ENCODE measurements at places on chromosomes 12 and 14.

GRCh38 chr12:59059088-59059935 is 139.0 kb upstream of the LRIG3 start:
- DNase-seq: no peak

DNA sequence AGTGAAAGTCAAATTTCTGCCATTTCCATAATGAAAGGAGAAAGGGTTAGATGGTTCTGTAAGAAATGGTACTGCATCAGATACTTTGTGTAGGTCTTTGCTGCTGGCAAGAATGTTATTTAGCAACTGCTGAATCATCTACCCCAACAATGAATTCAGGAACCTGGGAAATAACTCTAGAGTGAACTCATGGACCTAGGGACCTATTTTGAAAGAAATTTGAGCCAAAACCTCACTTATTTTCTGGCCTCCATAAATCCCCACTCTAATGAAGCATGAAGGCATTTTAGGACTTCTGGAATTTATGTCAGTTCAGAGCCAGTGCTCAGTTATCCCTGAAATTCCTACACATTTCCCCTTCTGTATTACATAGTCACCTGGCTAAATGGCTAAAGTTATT is 50.9 kb upstream of the CPNE8 start:
- no peak for DNase-seq

DNA sequence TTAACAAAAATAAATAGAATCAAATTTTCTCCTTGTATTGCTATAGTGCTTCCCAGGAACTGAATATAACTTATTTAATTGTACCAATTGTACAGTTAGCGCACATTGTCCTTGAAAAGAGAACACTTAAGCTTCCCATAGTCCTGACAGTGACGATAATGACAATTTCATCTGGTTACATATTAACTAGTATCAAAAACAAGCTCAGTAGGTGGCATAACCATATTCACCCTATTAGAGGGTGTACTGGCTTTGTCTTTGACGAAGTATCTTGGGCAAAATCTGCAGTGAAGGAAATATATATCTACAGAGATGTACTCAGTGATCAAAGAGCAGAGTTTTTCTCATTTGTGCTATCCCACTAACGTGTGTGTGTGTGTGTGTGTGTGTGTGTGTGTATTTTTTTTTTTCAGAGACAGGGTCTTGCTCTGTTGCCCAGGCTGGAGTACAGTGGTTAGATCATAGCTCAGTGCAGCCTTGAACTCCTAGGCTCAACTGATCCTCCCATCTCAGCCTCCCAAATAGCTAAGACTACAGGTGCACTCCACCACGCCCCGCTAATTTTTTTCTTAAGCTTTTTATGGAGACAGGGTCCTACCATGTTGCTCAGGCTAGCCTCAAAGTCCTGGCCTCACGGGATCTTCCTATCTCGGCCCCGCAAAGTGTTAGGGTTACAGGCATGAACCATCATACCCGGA is 4.9 kb upstream of the A2M start:
- no peak for DNase-seq

DNA sequence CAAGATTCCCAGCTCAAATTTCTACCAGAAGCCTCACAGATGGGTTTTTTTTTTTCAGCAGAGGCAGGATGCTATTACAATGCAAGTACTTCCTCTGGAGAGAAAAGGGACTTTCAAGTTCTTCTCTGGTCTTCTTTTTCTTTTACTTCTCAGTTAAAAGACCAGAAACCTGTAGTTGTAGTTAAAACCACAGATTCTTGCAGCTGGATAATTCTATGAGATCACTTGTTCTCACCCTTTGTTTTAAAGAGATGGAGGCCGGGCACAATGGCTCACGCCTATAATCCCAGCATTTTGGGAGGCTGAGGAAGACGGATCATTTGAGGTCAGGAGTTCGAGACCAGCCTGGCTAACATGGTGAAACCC is 47.6 kb upstream of the OVCH1 start:
- DNase-seq: no peak

GRCh38 chr14:24701062-24701461 is 67.1 kb upstream of the GZMB start:
- no peak for DNase-seq

- no peak for DNase-seq
Observed at GRCh38 chr12:32609966-32610365, 69.1 kb upstream of the DNM1L start.

- no peak for DNase-seq
Observed at GRCh38 chr14:52007637-52008036, 18.3 kb downstream of the RTRAF start.

GRCh38 chr12:115002434-115002833 is 318.5 kb upstream of the TBX3 start:
- DNase-seq: no peak

GRCh38 chr12:133201888-133202287 is 20.6 kb downstream of the ZNF268 start:
- DNase-seq: no peak

DNA sequence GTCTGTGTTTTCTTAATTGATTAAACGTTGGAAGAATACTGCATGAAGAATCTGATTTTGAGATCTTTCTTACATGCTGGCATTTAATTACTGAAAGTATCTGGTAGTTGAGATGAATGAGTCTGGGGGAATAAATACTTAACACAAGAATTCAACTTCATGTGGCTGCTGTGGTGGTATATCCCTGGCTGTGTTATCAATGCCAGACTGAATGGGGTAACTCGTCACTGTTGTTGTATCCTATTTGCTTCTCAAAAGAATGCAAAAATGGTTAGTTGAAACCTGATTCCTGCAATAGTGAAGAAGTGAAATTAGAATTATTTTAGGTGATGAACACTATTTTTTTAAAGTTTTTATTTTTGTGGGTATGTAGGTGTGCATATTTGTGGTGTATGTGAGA is 72.5 kb downstream of the HMGA2 start:
- no peak for DNase-seq

DNA sequence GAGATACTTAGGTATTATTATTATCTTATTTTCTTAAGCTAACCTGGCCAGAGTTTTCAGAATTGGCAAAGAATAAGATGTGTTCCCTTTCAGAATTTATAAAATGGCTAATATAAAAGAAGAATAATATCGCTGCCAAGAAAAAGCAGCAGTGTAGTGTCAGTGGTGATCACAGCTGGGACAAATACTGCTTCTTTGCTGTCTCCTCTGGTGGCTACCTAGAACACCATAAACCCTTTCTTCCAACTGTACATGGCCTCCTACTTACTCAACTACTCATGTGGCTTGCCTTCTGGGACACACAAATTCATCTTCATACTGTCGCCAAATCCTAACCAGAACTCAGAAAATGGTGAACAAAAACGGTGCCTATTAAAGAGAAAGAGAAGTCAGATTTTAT is 72.7 kb downstream of the MED13L start:
- DNase-seq: no peak

DNA sequence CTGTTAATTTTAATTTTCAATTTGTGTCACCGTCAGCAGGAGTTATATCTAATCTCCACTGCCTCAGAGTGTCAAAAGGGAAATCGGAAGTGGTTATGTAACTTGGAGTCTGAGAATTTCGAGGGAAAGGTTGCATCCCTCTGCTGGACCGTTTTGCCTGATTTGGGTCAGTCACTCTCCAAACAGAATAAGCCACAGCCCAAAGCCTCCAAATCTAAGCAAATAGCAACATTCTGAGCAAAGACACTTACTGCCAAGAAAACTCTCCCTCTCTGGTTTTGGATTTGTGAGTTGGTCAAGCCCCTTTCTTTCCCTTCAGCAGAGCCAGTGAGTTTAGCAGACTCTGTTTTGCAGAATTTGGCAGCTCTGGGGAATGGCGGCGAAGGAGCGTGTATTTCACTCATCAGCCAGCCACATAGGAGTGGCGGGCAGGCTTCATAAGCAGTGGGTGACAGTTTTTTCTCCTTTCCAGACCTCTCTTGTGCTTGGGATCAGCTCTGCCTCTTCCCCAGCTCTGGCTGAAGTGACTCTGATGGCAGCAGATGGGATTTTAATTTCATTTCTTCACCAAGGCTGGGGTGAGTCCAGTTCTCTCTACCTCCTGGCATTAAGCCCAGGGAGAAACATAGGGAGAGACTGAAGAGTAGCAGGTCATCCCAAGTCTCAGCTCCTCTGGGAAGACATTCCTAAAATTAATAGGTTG is 218.7 kb upstream of the NOS1 start:
- DNase-seq: no peak

- DNase-seq: no peak
Observed at GRCh38 chr12:18644564-18644963, 93.2 kb downstream of the PLCZ1 start.

GRCh38 chr14:40630471-40630870 is 976.2 kb upstream of the LRFN5 start:
- no peak for DNase-seq

DNA sequence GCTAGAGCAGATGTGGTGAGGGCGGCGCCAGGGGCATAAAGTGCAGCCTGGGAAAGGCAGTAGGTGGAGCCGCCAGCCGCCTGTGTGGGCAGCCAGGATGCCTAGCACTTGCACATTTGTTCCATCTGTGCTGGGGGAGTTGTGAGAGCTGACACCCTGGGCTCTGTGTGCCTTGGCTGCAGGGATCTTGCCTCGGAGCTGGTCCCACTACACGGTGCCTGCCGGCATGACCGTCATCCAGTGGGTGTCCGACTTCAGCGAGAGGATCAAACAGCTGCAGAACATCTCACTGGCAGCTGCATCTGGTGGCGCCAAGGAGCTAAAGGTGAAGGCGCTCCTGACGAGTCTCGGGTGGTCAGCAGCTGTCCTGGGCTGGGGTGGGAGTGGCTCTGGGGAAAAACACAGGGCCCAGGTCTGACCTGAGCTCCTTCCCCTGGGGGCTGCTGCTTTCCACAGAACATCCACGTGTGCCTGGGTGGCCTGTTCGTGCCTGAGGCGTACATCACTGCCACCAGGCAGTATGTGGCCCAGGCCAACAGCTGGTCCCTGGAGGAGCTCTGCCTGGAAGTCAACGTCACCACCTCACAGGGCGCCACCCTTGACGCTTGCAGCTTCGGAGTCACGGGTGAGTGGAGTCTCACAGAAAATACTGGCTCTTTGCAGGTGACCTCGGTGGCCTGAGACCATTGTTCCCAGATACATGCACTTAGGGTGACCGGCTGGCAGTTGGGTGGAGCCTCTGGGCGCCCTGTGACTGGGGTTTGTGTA is 37.4 kb downstream of the HSP90AA1 start:
- DNase-seq: no peak

DNA sequence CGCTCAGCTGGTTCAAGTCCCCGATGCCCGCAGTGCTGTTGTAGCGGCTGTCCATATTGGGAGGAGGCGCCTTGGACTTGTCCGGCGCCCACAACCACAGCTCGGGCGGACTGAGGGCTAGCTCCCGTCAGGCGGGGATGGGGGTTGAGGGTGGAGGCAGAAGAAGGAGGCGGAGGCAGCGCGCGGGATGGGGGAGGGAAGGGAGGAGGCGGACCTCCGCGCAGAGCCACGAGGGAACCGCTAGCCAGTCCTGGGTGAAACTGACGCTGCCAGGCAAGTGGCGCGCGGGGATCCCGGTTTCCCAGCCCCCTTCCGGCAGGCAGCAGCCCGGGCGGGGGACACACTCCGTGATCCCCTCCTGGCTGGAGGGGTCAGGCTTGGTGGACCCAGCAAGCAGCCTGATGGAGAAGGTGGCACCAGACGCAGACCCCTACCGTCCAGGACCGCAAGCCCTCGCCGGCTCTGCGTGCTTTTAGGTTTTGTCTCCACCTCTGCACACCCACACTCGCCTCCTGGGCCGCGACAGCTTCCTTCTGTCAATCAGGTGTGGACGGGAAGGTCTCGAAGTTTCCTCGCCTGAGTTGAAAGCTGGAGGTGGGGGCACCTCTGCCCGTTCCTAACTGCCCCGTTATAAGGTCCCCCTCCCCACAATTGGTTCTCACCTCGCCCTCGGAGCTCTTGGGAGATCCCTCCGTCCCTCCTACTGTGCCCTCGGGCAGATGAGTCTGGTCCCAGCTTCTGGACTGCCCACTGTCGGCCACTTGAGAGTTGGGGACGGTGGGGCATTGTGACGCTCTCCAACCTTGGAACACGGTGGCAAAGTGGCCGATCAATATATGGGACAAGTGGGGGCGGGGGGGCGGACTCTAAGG is at the start of gene CPNE8:
TSS of gene CPNE8 (minus strand) at position 112 of the 872 bp plus-strand sequence. CDS start at position 55, 57 bp downstream.
- DNase-seq: no peak

DNA sequence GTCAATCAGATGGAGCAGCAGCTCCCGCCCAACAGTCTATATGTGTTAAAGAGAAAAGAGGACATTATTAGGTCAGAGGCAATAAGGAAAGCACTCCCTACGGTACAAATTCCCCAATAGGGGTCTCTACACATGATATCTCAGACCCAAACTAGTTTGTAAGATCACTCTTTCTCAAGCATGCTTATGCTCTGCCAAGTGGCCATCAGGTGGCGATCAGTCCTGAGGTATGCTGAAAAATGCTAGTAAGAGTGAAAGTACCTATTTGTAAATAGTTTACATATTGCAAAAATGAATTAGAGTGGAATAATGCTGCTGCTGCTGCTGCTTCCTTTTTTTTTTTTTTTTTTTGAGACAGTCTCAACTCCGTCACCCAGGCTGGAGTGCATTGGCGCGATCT is 61.0 kb downstream of the CPM start:
- peak; percentile 19 for DNase-seq

DNA sequence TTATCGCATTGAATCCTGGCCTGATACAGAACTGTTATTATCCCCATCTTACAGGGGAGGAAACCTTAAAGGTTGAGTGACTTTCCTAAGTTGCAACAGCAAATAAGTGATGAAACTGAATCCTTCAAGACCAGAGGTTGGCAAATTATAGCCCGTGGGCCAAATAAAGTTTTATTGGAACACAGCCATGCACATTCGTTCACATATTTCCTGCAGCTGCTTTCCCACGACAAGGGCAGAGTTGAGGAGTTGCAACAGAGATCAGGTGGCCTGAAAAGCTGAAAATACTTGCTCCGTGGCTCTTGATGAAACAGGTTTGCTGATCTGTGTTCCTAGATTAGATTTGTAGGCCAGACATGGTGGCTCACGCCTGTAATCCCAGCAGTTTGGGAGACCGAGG is 126.7 kb downstream of the PHETA1 start:
- no peak for DNase-seq

GRCh38 chr12:27001663-27002062 is 12.5 kb downstream of the TM7SF3 start:
- no peak for DNase-seq

- peak; percentile 29 for DNase-seq
Observed at GRCh38 chr12:12018454-12018853, 52.3 kb upstream of the BCL2L14 start.

DNA sequence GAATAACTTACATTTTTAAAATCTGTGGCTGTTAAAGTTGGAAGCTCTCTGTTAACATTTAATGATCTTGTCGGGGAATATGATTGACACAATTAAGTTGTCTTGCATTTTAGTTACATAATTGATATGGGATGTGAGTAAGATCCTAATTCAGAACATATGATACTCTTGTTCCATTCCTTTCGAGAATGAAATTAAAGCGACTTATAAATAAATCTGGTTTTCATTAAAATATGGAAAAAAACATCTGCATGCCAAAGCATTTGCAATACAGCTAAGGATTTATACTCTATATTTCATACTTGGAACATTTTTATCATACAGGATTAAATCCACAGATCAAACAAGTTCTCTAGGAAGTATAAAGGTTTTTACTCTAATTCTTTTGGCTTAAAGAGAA is 52.0 kb downstream of the SLC38A6 start:
- no peak for DNase-seq

GRCh38 chr12:78914859-78915331 is 50.3 kb downstream of the SYT1 start:
- no peak for DNase-seq
